Small intestine (tissue), 16 donors: ENCODE measurements at places on chromosomes 5 and 9. TPM values are rescaled to one million over a fixed set of nuclear protein-coding genes. Genes with fewer than 3 reads are reported as not detected.

PTGR1 gene
- polyA plus RNA-seq, result 433 TPM

RAB3C gene
- polyA plus RNA-seq, result 6.5 TPM

DNA sequence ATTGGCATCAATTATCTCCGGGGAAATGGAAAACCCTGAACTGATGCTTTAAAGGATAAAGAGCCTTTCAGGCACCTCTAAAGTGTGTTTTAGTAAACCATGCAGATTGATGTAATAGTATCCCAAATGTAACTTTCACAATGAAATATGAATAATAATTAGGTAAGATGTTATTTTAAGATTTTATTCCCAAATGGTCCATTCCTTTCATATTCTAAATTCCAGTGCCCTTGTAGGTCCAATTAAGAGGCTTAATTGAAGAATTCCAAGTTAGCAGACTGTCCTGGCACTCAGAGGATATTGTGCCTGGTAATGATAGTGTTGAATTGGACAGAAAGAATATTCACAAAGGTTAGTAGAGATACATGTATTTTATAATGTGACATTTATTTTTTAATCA is 352.5 kb upstream of the NUDT12 start:
- no peak for DNase-seq

- DNase-seq, result no peak
Observed at GRCh38 chr5:171762903-171763302, 22.7 kb upstream of the SMIM23 start.

GRCh38 chr9:136014924-136015633 is 53.9 kb upstream of the UBAC1 start:
- DNase-seq, result no peak

DNA sequence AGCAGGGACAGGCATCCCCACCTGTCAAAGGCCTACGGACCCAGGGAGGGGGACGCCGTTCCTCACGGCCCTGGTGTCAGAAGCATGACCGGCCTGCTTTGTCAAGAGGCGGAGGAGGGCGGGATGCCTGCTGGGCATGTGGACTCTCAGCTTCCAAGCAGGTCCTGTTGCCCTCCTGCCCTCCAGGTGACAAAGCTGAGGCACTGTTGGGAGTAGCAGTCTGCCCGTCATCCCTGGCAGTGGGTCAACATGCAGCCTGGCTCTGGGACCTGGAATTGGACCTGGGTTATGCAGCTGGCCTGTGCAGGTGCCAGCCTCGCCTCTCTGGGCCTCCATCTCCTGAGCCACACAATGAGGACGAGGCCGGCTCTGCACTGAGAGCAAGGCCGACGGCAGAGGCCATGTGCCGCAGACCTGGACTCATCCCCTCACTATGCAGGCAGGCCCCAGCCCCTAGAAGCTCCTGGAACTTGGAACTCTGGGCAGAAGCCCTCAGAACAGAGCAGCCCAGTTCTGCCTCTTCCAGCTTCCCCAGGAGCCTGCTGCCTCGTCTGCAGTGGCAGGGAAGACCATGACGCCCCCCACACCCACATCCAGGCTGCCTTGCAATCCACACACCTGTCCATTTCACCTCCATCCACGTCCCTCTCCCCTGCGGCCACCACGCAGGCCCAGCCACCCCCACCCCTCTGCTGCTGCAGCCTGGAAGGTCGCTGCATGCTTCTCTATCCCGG is 20.8 kb upstream of the FCN1 start:
- DNase-seq, result no peak

- no peak for DNase-seq
Observed at GRCh38 chr5:123705741-123706140, 193.8 kb downstream of the CSNK1G3 start.

DNA sequence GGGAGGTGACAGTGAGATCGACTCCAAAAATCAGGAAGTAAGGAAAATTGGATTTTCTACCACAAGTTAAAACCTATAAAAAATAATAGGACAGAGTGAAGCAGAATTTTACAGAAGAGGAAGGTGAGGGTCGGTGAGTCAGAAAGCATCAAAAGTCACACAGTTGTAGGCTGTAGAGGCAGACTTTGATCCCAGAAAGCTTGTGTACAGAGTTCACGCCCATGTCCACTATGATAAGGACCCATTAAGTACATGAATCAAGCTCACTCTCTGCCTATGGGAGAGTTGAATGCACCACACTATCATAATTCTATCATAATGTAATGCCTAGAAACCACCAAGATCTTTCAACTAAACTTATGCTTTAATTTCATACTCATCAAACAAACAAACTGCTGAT is 291.2 kb downstream of the PRELID2 start:
- peak; percentile 86 for DNase-seq

DNA sequence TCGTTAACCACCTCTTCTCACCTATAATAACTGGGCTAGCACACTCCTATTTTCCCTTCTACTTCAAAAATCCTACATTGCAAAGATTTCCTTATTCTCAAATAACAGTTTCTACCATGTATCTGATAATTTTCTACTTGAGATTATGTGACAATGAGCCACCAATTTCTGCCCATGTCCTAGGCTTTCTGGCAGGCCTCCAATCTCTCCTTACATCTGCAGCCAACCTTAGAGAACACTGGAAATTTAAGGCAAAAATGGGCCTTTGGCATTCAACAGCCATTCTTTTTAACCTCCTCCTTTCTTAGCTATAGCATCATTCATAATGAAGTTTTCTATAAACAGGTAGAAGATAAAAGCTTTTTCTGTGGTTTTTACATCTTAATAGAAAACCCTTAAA is 225.1 kb downstream of the ARRDC3 start:
- DNase-seq, result no peak

GRCh38 chr5:59604111-59604510 is 289.4 kb downstream of the PDE4D start:
- no peak for DNase-seq

DNA sequence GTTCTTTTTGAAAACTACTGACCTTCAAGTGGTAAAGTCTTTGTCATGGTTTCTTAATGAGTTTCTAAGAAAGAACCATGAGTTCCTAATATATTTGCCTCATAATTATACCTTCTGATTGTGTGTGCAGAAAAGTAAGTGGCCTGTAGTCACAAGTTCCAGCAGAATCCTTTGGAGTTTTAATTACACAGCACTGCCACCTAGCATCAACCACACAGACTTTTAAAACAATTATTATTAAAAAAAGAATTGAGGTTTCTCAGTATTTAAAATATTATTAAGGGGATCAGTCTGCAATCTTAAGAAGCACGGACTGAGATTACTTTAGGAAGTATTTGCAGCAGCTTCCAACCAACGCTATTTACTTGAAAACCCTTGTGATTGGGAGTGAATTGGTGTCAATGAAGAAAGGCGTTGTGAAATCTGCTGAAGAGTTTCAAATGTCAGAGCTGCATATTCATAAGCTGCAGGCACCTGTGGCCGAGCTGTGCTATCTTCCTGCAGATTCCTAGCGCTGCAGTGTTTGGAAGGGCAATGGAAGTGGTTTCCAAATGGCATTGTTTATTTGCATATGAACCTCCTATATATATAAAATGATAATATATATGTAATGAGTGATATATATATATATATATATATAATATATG is 1074.2 kb upstream of the WWC1 start:
- DNase-seq, result no peak

DNA sequence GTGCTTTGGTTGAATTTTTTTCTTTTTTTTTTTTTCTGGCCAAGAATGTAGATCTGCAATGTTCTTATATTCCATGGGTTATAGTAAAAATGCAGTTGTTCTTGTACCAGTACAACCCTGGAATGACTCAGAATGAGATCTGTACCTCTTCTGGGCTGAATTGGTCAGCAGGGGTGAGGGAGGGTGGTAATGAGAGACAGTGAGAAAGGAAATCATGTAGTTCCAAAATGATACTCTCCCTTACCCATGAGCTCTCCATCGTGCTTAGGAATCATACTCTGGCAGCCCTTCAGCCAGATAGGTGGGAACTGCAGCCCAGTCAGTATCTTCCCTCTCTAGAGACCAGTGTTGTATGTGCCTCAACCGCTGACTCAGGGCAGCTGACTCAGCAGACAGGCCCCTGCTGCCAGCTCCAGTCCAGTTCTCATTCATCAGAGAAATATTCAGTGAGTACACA is 2.1 kb upstream of the GLIS3 start:
- no peak for DNase-seq

DNA sequence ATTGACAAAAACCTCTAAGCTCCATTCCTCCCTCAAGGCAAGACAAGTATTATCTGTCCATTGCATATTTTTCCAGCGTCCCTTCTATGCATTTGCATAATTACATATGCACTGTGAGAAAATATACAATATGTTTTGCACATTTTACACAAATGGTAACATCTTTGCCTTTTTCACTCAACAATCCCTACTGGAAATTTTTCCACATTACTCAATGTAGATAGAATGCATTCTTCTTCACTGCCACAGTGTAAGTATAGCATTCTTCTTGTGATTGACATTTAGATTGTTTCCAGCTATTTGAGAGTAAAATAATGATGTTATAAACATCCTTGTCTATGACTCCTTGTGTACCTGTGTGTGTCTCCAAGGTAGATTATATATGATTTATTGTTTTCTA is 205.0 kb downstream of the SLIT3 start:
- DNase-seq, result no peak

- DNase-seq, result no peak
Observed at GRCh38 chr9:34230556-34230955, 51.7 kb downstream of the UBAP1 start.
